ENCODE measurements at places on chromosomes 16 and 17.
A peak's percentile ranks its signal among the peaks of the same experiment; 100 is the strongest.

DNA sequence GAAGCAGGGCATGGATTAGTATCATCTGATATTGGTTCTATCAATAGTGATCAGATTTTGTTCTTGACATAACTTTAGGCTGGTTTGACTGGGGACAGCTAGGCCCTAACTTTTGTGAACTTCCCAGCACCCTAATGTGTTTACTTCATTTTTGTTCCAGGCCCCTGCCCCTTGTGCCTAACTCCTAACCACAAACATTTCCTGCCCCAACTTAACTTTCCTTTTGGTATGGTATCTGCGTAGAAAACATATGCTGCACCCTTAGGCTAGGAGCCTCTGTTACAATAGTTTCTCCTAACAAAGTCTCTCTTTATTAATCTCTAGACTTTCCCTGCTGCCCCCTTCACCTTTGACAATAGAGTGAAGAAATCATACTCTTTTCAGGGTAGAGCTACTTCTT, 2.5 kb downstream of the ADPRM start:
- DNase-seq = no peak

DNA sequence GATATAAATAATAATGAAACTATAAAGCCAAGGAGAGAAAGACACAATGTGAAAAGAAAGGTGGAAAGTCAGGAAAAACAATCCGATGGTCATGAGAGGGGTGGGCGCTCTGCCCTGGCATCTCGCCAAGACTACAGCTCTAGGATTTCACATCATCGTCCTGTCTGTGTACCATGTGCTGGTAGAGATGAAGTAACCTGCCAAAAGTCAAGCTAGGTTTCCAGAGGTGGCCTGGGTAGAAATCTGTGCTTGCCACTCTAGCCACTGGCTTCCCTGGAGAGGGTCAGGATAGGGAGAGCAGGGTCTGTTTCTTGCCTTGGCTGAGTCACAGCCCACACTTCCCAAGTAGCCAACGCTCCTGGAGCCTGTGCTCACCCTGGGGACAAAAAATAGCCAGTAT, 31.0 kb upstream of the TRAP1 start:
- peak; percentile 12 for DNase-seq

- no peak for DNase-seq
Observed at GRCh38 chr17:18119938-18120337, 11.4 kb downstream of the MYO15A start.

DNA sequence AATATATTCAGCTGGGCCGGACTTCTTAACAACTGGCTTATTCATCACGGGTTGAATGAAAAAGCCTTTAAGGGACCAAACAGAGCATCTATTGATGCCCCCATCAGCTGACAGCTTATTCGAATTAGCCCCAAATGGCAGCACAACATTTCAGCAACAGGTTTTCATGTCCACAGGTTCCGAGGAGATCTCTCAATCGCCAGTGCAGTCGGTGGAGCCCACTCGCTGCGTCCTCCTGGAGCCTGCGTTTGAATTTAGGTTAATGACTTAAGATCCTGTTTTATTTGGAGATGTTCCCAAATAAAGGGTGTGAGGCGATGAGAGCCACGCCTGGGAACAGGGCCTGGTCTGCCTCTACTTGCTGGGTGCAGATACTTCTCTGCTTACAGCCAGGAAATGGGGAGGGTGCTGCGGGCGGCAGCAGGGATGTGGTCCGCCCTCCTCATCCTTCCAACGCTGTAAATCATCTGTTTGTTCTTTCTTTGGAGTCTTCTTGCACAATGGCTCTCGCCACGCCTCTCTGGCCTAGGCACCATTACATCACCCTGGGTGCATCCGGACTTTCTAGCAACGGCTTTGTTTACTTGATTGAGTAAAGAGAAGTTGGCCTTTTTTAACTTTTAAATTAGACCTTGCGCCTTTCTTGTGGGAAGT, 22.6 kb downstream of the NDE1 start:
- DNase-seq = peak; percentile 99

- no peak for DNase-seq
Observed at GRCh38 chr17:36928471-36929345, 8.6 kb upstream of the LHX1 start.
